ENCODE measurements at places on chromosomes 12 and 14.

GRCh38 chr12:96248136-96248931 lies 54.2 kb downstream of the ELK3 start:
- no peak for DNase-seq

DNA sequence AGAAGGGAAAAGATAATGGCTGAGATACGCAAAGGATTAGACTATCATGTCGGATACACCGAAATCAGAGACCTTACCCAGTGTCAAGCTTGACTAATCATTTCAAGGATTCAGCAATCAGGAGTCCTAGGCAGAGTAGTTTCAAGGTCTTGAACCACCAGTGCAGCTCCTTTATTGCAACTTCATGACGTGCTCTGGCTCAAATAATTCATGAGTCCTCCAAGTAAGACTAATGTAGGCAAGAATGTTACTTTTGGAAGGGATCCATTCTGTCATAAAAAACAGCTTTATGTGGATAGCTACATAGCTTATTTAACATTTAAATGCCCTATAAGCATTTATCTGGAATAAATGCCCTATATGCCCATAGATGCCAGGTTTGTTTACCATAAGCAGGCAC lies 123.2 kb downstream of the LMO3 start:
- DNase-seq, result no peak

- DNase-seq, result no peak
Measured at GRCh38 chr12:76035045-76035444, 3.5 kb upstream of the PHLDA1 start.

GRCh38 chr12:50689437-50689836 lies 74.5 kb upstream of the ATF1 start:
- DNase-seq, result no peak

DNA sequence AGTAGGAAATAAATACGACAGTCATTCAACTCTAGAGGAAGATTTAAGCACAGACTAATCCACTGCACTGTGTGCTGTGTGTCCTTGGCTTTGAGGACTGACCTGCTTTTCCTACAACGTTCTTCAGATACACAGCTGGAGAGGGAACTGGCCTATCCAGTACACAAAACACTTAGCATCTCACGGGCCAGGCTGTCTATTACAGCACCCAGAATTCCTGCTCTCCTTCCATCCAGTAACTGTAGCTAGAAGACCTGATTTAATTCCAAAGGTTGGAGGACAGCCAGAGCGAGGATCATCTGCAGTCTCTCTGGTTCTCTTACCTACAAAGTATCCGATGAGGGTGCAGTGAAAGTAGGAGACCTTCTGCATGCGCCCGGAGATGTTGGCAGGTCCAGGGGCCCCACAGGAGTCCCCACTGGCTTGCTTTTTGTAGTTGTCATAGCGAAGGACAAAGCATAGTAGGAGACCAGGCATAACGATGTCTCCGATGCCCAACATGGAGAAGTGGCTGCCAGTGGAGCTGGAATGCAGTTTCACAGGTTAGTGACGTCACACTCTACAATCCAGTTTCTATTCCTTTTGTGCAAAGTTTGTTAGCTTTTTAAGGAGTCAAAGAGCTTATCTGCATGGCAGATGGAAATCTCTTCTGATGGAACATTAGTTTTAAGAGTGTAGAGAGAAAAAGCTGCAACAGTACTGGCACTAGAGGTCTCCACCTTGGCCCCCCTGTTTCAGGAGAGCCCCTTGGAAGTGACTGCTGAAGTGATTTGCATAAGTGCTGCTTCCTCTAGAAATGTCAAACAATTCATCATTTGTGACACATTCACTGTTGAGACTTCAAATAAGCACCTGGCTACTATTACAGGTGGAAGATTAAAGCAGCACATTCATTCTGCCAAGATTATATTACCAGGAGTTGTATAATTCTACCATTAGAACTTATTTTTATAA lies 41.7 kb downstream of the ACADS start:
- DNase-seq, result no peak

DNA sequence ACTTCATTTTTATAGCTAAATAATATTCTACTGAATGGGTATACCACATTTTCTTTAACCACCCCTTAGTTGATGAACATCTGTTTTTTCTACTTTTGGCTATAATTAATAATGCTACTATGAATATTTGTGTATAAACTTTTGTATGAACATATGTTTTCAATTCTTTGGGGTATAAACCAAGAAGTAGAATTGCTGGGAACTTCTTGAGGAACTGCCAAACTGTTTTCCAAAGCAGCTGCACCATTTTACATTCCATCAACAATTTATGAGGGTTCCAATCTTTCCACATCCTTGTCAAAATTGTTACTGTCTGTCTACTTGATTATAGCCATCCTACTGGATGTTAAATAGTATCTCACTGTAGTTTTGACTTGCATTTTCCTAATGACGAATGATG lies 221.8 kb downstream of the PRKD1 start:
- DNase-seq, result no peak

- DNase-seq, result no peak
Measured at GRCh38 chr12:88419794-88420193, 160.5 kb downstream of the KITLG start.
